ENCODE measurements at places on chromosomes 7 and 10.

- peak; percentile 55 for DNase-seq
Observed at GRCh38 chr10:131896403-131896802, 4.4 kb upstream of the PPP2R2D start.

GRCh38 chr7:98396768-98397167 is 4.1 kb downstream of the BAIAP2L1 start:
- no peak for DNase-seq

- DNase-seq = no peak
Observed at GRCh38 chr7:18313965-18314364, 181.6 kb upstream of the HDAC9 start.

DNA sequence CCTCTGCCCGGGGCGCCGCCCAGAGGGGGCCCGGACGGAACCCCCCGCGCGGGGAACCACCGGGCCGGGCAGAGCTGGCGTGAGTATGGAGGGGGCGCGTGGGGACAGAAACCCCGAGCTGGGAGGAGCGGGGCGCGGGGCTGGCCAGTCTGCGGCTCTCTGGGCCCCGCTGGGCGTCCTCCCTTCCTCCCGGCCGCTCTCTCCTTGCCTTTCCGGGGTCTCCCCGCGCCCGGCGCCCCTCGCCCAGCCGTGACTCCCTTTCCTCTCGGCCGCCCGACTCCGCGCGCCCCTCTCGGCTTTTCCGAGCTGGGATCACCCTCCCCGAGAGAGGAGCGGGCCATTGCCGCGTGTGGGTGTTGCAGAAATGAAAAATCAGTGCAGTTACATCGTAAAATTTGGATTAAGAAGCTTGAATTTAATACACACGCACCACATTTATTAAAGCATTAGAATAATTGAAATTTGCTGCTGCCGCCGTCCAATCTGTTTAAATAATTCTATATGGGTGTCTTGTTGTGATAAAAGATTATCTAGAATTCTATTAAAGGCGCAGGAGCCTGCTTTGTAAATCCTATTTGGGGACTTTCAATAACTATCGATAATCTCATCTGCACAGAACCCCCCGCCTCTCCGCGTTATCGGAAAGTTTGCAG is 9.1 kb downstream of the UNCX start:
- DNase-seq = no peak

- peak; percentile 64 for DNase-seq
Observed at GRCh38 chr7:27697861-27698430, 35.3 kb upstream of the HIBADH start.

Measured in CD4-positive, alpha-beta T cell treated with Interleukin-4 for 1 hour (primary cell).